LNCaP clone FGC (cell line): ENCODE measurements at places on chromosomes 5 and 9.
A peak's percentile ranks its signal among the peaks of the same experiment; 100 is the strongest.

GRCh38 chr5:72035831-72036230 is 71.4 kb upstream of the MAP1B start:
- DNase-seq, result no peak

GRCh38 chr5:35545190-35545589 is 72.5 kb upstream of the SPEF2 start:
- no peak for DNase-seq

GRCh38 chr5:142446131-142446959 is 121.5 kb upstream of the SPRY4 start:
- DNase-seq, result no peak

DNA sequence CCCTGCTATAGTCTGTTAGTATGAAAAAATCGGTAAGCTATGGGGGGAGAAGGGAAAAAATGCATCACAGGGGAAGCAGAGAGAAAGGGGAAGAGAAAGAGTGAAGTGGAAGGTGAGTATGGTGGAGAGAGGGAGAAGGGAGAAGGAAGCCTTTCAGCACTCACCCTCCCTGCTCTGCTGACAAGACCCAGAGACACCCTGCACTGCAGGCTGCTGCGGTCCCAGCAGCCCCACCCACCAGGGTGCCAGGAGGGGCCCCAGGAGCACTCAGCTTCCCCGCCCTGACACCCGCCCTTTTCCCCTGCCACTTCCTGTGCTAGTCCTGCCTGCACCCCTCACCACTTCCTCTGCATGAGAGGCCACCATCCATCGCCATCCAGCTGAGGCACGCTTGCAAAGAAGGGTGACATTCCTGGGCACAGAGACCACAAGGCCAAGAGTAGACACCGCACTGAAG is 12.7 kb downstream of the STK10 start:
- DNase-seq, result no peak

- no peak for DNase-seq
Measured at GRCh38 chr9:126819482-126819881, 14.6 kb downstream of the ZBTB43 start.

DNA sequence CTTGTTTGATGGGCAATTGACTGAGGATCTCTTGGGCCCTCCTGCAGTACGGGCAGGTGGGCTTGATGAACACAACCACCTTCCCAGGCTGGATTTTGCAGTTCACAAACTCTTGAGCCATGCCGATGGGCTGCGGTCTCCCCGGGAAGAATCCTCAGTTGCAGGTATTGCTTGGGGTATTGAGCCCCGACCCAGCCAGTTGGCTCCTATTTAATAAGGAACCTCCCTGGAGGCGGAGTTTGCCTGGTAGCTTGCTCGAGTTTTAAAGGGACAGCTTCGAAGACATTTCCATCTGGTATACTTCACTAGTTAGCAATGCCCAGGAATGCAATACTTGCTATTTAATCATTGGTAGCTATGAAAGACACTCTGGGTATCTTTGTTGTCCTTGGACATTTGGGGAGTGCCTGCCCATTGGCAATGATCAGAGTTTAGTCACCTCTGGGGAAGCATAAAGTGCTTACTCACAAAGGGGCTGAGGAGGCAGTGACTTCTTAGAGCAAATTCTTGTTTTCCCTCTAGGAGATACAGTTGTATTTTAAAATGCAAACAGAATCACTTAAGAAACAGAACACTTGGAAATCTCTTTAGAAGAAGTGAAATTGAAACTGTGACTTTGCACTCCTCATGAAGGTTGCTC is at the start of gene GLRX:
Gene GLRX, minus strand, starts transcription at position 185 of the 640 bp plus-strand sequence. Its CDS starts 64 bp downstream, at position 121.
- DNase-seq, result peak; percentile 39

GRCh38 chr9:91116211-91116610 is 245.5 kb downstream of the AUH start:
- peak; percentile 63 for DNase-seq

- no peak for DNase-seq
Measured at GRCh38 chr5:109316634-109317033, 93.1 kb downstream of the PJA2 start.

GRCh38 chr9:23538067-23538402 is 288.0 kb downstream of the ELAVL2 start:
- DNase-seq, result no peak

- no peak for DNase-seq
Measured at GRCh38 chr9:72165326-72165725, 16.1 kb downstream of the GDA start.

DNA sequence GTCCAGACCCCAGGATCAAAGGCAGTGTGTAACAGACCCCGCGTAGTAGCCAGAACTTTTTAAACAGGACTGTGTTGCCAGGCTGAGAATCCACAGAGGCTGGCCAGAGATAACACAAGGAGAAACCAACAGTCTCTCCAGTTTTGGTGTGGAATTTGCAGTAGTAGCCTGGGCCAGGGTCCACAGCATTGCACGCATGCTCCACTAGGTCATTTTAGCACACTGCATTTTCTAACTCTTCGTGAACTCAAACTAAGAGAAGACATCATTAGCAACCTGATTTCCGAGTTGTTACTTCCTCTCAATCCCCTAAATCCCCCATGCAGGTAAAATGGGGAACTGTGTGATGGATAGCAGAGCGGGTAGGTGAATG is 119.6 kb downstream of the BOD1 start:
- DNase-seq, result no peak

DNA sequence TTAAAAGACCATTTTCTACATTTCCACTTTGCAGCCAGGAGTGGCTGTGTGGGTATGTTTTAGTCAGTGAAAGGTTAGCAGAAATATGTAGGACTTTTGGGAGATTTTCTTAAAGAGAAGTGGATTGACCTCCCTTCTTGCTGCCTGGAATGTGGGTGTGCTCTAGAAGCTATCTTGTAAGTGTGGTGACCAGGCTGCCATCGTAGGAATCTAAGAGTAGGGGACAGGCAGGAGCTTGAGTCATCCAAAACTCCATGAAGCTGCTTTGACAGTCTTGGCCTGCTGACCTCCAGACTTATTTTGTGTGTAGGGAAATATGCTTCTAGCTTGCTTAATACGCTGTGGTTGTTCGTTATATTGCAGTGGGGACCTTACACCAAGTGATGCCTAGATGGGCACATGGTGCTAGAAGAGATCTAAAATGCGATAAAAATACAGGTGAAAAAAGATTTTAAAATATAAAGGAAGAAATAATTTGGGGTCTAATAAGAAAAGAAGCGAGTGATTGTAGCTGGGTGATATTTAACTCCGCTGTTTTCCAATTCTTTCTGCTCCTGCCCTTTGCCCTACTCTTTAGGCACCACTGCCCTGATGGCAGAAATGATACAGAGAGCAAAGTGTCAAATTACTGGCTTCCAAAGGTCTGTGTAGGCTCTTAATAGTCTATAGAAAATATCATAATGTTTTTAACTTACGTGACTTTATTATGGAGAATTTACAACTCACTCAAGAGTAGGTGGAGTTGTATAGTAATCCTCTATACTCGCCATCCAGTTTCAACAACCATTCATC is 298.2 kb upstream of the ZNF608 start:
- DNase-seq, result no peak

GRCh38 chr5:178152491-178153444 is 917 bp downstream of the NHP2 start:
- DNase-seq, result no peak

GRCh38 chr9:14441976-14442651 is 128.2 kb upstream of the NFIB start:
- no peak for DNase-seq

- DNase-seq, result no peak
Measured at GRCh38 chr9:86856259-86856658, 91.0 kb downstream of the GAS1 start.

DNA sequence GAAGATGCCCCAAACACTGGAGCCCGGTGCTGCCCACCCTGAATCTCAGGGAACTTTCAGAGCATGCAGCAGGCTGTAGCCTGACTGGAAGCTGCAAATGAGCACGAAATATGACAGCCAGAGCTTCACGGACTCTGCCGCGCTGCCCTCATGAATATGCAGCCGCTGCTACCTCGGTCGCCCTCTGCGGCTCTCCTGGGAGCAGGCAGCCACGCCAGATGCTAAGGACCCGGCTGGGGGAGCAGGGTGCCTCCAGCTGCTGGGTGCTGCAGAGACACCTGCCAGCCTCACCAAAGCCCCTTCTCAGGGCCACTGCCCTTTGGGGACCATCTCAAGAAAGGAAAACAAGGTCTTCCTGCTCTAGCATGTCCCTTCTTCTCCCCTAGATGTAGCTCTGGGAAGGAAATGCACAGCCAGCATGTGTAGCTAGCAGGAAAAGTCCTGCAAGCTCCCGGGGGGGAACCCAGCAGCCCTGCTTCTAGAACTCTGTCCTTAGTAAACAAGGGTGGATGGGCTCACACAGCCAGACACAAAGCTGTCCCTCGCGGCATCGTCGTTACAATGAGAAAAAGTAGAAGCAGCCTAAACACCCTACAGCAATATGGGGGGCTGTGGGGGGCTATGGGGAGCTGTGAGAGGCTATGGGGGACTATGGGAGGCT is 56.8 kb upstream of the OLFM1 start:
- DNase-seq, result no peak

GRCh38 chr5:76953551-76954382 is 922 bp downstream of the CRHBP start:
- DNase-seq, result no peak

DNA sequence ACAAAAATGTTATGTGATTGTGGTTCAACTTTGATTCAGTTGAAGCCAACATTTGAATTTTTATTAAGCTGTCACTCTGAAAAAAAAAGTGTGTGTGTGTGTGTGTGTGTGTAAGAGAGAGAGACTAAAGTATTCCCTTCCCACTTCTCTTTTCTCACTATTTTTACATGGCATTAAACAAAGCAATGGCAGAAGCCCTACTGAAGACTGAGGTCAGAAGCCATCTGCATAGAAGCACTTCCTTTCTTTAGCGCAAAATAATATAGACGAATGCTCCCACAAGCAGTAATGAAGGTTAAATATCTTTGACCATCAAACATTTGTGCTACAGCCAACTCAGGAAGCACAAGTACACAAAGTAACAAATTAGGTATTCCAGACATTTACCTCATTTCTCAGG is 540.5 kb downstream of the KCTD16 start:
- no peak for DNase-seq

GRCh38 chr5:38677636-38678035 is 121.2 kb upstream of the LIFR start:
- DNase-seq, result no peak

DNA sequence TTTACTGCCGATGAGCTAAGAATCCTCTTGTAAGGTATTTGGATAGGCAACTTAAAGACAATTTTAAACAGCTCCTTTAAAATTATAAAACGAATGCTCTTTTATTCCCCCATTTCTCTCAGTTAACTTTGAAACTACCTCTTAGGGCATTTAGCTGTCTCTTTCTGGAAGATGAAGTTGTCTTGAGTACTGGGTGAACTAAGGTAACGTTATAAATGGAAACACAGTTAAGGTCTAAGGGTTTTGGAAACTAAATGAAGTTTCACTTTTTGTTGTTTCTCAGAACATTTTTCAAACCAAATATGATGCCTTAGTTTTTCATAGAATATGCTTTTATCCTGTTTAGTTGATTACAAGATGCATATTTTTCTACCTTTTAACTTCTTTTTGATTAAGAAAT is 6.8 kb downstream of the UBE2R2 start:
- DNase-seq, result no peak

DNA sequence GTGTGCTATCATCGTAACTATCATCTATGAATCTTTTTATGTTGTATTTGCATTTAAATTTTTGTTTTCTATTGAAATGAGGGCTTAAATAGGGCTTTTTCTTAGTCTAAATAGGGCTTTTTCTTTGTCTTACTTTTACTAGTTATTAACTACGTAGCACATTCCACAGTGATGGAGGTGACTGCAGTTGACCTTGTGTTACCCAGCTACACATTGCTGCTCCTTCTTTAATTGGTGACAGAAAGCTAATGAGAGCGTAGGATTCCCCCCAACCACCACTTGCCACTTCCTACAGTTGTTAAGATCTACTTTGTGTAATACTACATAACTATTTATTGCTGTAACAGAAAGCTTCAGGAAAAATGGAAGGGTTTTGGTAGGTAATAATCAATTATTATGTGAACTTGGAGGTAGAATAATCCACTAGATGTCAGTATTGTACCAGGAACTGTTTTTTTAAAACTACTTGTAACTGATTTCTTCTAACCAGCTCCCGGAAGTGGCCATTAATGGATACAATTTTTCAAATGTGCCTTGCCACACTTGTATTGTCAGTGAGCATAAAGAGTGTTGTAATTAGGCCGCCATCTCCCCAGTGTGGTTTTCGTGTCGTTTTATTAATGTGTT is 18.0 kb downstream of the MTRR start:
- DNase-seq, result no peak

DNA sequence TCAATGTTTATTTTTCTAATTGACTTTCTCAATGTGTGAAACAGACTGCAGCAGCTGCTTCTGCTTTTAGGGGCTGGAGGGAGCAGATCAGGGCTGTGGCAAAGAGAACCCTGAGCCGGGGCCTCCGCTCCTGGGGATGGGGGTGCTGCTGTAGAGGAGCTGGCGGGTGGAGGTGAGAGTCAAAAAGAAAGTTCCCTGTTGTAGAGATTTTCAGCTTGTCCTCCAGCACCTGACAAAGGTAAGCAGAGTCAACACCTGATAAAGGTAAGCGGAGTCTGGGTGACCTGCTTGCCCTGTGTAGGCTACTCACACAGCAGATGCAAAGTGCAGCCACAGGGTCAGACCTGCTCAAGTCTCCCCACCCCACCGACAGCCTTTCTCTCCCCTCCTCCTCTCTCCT is 252.4 kb upstream of the IRX1 start:
- no peak for DNase-seq

DNA sequence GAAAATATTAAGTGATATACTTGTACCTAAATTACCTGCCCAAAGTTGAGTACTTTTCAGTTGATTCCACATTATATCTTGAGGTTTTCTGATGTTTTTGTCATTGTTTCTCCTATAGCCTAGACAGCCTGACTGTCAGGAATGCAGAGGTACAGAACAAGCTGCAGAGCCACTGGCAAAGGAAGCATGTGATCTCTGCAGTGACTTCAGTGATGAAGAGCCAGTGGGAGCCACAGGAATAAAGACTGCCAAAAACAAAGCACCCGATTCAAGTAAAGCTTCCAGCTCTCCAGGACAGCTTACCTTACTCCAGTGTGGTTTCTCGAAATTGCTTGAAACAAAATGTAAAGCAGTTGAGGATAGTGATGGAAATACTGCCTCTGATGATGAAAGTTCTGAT is 96.3 kb downstream of the ERCC6L2 start:
- DNase-seq, result no peak

DNA sequence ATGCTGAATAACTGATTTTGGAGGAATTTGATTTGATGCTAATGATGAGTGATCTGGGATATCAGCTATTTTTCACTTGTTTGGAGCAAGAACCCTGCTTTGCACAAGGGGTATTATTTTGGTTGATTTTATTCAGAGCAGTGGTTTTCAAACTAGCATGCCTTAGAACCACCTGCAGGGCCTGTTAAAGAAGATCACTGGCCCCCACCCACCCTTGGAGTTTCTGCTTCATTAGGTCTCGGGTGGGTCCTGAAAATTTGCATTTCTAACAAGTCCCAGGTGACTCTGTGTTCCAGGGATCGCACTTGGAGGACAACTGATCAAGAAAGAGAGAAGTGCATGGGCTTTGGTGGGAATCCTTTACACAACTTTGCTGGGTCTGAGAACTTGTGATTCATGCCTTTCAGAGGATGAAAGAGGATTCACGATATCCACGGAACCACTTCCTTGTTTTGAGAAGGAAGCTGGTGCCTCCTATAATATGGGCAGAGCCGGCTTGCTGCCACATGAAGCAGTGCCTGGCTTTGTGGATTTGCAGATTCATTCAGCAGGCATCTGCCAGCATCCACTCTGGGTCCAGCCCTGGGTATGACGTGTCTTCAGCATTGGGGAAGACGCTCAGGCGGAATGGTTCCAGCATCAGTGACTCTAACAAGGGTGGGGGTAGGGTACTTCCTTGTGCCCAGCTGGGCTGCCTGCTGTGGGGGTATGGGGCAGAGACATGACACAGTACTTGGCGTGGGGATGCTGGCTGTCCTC is 106.6 kb upstream of the PITX1 start:
- DNase-seq, result no peak
